Fibroblast of the aortic adventitia (primary cell): ENCODE measurements at places on chromosomes 11 and 22. TPM values are rescaled to one million over a fixed set of nuclear protein-coding genes. Genes with fewer than 3 reads are reported as not detected.

OR51I1 gene
- 0.09 TPM in 1 of 2 replicates, not detected in the other for total RNA-seq

IGF2 gene
- total RNA-seq, result 3.3 and 4.2 TPM in 2 replicates

GPHA2 gene
- total RNA-seq, result not detected in 2 replicates

SLC22A12 gene
- not detected in 2 replicates for total RNA-seq

RAPSN gene
- total RNA-seq, result 0.09 TPM in 1 of 2 replicates, not detected in the other

ZBTB44 gene
- 24.8 and 45.8 TPM in 2 replicates for total RNA-seq

CLCF1 gene
- 1.5 and 9.4 TPM in 2 replicates for total RNA-seq

CASP1 gene
- total RNA-seq, result 12.3 and 21.0 TPM in 2 replicates

TMPRSS13 gene
- not detected in 2 replicates for total RNA-seq

MUC2 gene
- not detected in 2 replicates for total RNA-seq

GGTLC2 gene
- total RNA-seq, result not detected in 2 replicates

POTEH gene
- total RNA-seq, result not detected in 2 replicates

MUC6 gene
- under 0.01 TPM in 1 of 2 replicates, not detected in the other for total RNA-seq

PPP2R5B gene
- 7.9 and 9.3 TPM in 2 replicates for total RNA-seq

RHOD gene
- total RNA-seq, result 15.1 and 26.1 TPM in 2 replicates

C11orf87 gene
- 0.09 TPM in 1 of 2 replicates, not detected in the other for total RNA-seq

PLAAT2 gene
- not detected in 2 replicates for total RNA-seq

PRDM11 gene
- total RNA-seq, result 3.4 and 5.3 TPM in 2 replicates

COMMD9 gene
- 31.3 and 39.9 TPM in 2 replicates for total RNA-seq

PRODH gene
- 0.74 TPM in 1 of 2 replicates, not detected in the other for total RNA-seq

MMP1 gene
- total RNA-seq, result 13.2 and 3,834 TPM in 2 replicates

NUMA1 gene
- 134 and 196 TPM in 2 replicates for total RNA-seq

TNNT3 gene
- 0.81 and 6.5 TPM in 2 replicates for total RNA-seq

FXYD2 gene
- total RNA-seq, result not detected in 2 replicates

TSKU gene
- 5.6 and 24.6 TPM in 2 replicates for total RNA-seq

LUZP2 gene
- total RNA-seq, result 0.74 and 20.6 TPM in 2 replicates

INS gene
- total RNA-seq, result not detected in 2 replicates

TMEM41B gene
- total RNA-seq, result 26.8 and 37.8 TPM in 2 replicates

FAM111B gene
- total RNA-seq, result 0.41 and 42.9 TPM in 2 replicates

OR8A1 gene
- total RNA-seq, result not detected in 2 replicates

OAF gene
- 39.4 and 58.6 TPM in 2 replicates for total RNA-seq

TEX54 gene
- 0.54 TPM in 1 of 2 replicates, not detected in the other for total RNA-seq

CDC45 gene
- total RNA-seq, result 2.3 and 22.9 TPM in 2 replicates

RAB39A gene
- not detected in 2 replicates for total RNA-seq

P2RY6 gene
- 1.2 TPM in 1 of 2 replicates, not detected in the other for total RNA-seq

SMC1B gene
- 0.08 and 0.09 TPM in 2 replicates for total RNA-seq

SYCE3 gene
- total RNA-seq, result not detected in 2 replicates

CCS gene
- total RNA-seq, result 28.3 and 54.4 TPM in 2 replicates

OR8D4 gene
- 0.09 and 0.25 TPM in 2 replicates for total RNA-seq

RNF169 gene
- 20.3 and 28.5 TPM in 2 replicates for total RNA-seq
